ENCODE measurements at places on chromosomes 7 and 10. TPM values are rescaled to one million over a fixed set of nuclear protein-coding genes. Genes with fewer than 3 reads are reported as not detected.
A peak's percentile ranks its signal among the peaks of the same experiment; 100 is the strongest.

DNA sequence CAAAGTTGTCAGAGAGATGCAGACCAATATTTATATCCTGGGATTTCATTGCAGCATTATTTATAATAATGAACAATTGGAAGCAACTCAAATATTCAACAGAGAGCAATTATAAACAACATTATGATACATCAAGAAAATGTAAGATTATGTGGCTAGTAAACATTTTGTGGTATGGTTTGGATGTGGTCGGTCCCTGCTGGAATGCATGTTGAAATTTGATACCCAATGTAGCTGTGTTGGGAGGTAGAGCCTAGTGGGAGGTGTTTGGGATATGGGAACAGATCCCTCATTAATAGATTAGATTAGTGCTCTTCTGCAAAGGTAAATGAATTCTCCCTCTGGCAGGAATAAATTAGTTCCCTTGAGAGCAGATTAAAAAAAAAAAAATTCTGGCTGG, 350.9 kb downstream of the ANKRD30A start:
- no peak overlapping the region for H3K4me3 ChIP-seq
- no peak for DNase-seq
- no peaks in the 10 kb centered on the region for H3K4me1 ChIP-seq
- H3K27me3 ChIP-seq: no peaks in the 10 kb centered on the region
- no peak overlapping the region for H3K27ac ChIP-seq

GRCh38 chr10:29932991-29933390, 126.4 kb downstream of the JCAD start:
- no peaks in the 10 kb centered on the region for H3K27me3 ChIP-seq
- H3K27ac ChIP-seq: no peak overlapping the region
- no peaks in the 10 kb centered on the region for H3K4me1 ChIP-seq
- H3K4me3 ChIP-seq: no peak overlapping the region
- H3K36me3 ChIP-seq: no peaks in the 10 kb centered on the region
- DNase-seq: no peak

GRCh38 chr7:35905555-35905954, 104.7 kb downstream of the SEPTIN7 start:
- no peak overlapping the region for H3K27ac ChIP-seq
- no peaks in the 10 kb centered on the region for H3K4me1 ChIP-seq
- no peak overlapping the region for H3K4me3 ChIP-seq
- H3K36me3 ChIP-seq: peaks cover 27% of the 10 kb centered on the region
- H3K27me3 ChIP-seq: no peaks in the 10 kb centered on the region

GRCh38 chr7:100562195-100563099, 11.3 kb downstream of the SAP25 start:
- peaks cover 9% of the 10 kb centered on the region for H3K4me1 ChIP-seq
- DNase-seq: no peak
- H3K27ac ChIP-seq: no peak overlapping the region
- H3K27me3 ChIP-seq: no peaks in the 10 kb centered on the region

The CABCOCO1 gene
- not detected for total RNA-seq

The SAMD9L gene
- 46.3 TPM for total RNA-seq

DNA sequence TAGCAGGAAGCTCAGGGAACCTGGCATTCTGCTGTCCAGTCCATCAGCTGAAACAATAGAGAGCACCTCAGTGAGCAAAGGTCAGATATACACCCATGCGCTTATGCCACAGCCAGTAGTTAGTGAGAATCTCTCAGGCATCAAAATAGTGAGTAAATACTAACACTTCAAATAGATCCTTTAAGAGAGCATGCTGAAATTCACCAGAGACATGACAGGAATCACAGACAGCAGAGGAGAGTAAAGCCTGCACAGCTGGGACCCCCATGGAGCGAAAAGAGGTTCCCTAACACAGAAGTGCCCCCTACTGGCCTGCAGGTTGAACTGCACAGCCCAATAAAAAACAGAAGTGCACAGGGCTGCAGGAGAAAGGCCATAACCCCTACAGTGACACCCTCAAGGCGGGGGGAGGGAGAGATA, 57.6 kb upstream of the ANTXRL start:
- DNase-seq: peak; percentile 11
- no peaks in the 10 kb centered on the region for H3K4me1 ChIP-seq
- no peak overlapping the region for H3K4me3 ChIP-seq
- H3K27me3 ChIP-seq: no peaks in the 10 kb centered on the region
- peaks cover 70% of the 10 kb centered on the region for H3K36me3 ChIP-seq
- no peak overlapping the region for H3K27ac ChIP-seq

The SAP25 gene
- 47.4 TPM for total RNA-seq

The NUB1 gene
- 65.2 TPM for total RNA-seq

GRCh38 chr7:148146346-148146745, 444.2 kb upstream of the C7orf33 start:
- no peaks in the 10 kb centered on the region for H3K4me1 ChIP-seq
- DNase-seq: no peak
- H3K36me3 ChIP-seq: no peaks in the 10 kb centered on the region
- H3K27ac ChIP-seq: no peak overlapping the region

- no peak for DNase-seq
- no peak overlapping the region for H3K27ac ChIP-seq
- H3K36me3 ChIP-seq: no peaks in the 10 kb centered on the region
- no peaks in the 10 kb centered on the region for H3K27me3 ChIP-seq
- no peaks in the 10 kb centered on the region for H3K4me1 ChIP-seq
Measured at GRCh38 chr7:85890244-85890811, 703.5 kb upstream of the SEMA3D start.

DNA sequence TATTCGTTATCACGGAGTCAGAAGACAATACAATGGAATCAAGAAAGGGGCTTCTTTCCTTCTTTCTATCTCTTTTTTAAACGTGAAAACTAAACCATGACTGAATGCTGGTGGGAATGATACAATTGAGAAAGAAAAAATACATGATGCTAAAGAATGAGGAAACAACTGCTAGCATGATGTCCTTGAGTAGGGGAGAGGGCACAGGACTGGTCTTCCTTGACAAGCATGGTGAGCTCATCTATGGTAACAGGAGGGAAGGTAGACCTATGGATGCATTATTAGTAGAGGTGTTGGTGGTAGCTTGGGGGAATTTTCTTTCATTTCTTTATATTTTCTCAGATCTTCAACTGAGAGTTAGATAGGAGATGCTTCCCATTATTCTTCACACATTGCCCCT, 88.9 kb upstream of the COL1A2 start:
- H3K4me1 ChIP-seq: no peaks in the 10 kb centered on the region
- no peak for DNase-seq
- H3K4me3 ChIP-seq: no peak overlapping the region
- H3K36me3 ChIP-seq: no peaks in the 10 kb centered on the region

The HABP2 gene
- not detected for total RNA-seq

The ARMC3 gene
- total RNA-seq: 1.4 TPM

All from CD4-positive, CD25-positive, alpha-beta regulatory T cell (primary cell).